GM13977 (cell line): ENCODE measurements at places on chromosomes 11 and 22.
A peak's percentile ranks its signal among the peaks of the same experiment; 100 is the strongest.

DNA sequence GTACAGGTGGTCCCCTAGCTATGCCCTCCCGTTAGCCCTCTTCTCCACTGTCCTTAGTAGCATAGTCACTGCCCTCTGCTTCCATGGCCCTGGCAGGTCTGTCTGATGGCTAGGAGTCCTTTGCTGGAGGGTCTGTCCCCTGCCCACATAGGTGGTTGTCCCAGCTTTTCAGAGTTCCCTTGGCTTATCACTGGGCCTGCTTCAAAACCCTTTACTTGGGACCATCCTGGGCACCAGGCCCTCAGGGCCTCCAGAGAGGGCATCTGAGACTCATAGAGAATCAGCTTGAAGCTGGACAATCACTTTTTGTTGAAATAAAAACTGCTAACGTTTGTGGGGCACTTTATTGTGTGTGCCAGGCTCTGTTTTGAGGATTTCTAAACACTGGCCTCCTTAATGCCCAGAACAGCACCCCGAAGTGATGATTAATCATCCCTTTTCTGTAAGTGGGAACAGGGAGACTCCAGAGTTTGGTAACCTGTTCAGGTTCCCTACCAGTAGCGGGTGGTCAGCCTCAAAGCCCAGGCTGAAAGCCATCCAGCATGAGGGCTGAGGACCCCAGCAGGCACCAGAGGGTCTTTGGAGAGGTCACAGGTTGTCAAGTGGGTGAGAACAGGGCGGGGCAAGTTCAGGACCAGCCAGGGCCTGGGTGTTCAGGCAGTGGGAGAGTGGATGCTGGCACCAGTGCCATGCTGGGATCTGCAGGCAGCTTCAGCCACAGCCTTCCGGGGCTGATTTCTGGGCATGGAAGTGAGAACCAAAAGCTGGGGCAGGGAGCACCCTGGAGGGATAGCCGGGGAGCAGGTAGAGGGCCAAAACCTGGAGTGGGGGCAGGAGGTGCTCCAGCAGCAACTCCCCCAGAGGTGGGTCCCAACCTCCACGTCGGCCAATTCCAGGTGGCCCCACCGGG is 495 bp upstream of the KCNK4 start:
- no peak for DNase-seq

DNA sequence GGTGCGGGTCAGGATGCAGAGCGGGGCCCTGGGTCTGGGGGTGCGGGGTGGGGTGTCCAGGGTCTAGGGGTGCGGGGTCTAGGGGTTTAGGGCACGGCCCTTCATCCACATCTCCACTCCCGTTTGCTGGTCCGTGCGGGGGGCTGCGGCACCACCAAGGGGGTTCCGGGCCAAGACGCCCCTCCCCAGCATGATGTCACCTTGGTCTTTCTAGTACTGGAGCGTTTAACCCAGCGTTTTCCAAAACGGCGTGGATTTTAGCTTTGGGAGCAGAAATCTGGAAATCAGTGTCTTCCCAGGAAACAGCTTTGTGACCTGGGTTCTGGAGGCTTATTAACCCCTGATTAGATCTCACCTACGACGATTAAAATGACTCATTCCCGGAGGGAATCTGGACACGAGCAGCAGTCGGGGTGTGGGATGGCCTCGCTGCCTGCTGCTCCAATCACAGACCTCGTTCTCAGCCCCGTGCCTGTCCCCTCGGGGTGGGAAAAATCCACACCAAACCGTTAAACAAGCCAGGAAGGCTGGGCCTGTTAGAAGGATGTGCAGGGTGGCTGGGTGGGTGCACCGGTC is 759 bp downstream of the AP2A2 start:
- peak; percentile 51 for DNase-seq

DNA sequence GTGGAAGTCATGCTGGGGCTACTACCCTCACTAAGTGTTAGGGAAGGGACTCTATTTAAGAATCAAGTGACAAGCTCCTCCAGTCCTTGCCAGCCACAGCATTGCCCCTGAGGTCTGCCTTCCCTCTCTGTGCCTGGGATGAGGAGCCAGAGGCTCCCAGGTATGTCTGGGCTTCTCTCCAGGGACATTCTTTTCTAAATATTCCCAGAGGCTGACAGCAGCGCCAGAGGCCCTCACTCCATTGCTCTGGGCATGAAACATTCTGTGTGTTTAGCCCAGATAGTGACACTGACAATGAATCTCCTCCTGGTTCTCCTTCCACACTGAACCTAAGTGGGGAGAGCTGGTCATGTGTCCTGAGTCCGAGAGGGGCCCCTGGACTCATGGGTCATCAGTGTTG is 2.2 kb downstream of the OR51E1 start:
- DNase-seq, result no peak

- no peak for DNase-seq
These were observed 9.3 kb upstream of the LRP5 start for GRCh38 chr11:68303083-68303482.

DNA sequence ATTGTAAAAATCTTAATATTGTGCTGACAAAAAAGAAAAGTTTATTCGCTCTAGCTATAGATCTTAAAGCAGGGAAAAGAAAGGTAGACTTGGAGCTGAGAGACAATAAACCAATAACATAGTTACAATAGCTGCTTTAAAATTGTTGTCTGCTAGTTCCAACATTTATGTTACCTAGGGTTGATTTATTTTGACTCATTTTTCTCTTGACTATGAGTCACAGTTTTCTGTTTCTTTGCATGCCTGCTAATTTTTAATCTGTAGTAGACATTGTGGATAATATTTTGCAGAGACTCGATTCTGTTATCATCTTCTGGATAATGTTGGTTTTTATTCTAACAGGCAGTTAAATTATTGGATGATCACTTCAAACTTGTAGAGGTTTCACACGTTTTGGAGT is 83.1 kb upstream of the TRPC6 start:
- DNase-seq, result no peak

GRCh38 chr11:130314750-130315285 is at the start of gene ZBTB44:
Gene ZBTB44 (minus strand): TSS chr11:130314917. CDS start chr11:130261873, 53,044 bp downstream.
- DNase-seq, result peak; percentile 97

GRCh38 chr22:48742191-48742555 is 1085.5 kb downstream of the BRD1 start:
- DNase-seq, result no peak

DNA sequence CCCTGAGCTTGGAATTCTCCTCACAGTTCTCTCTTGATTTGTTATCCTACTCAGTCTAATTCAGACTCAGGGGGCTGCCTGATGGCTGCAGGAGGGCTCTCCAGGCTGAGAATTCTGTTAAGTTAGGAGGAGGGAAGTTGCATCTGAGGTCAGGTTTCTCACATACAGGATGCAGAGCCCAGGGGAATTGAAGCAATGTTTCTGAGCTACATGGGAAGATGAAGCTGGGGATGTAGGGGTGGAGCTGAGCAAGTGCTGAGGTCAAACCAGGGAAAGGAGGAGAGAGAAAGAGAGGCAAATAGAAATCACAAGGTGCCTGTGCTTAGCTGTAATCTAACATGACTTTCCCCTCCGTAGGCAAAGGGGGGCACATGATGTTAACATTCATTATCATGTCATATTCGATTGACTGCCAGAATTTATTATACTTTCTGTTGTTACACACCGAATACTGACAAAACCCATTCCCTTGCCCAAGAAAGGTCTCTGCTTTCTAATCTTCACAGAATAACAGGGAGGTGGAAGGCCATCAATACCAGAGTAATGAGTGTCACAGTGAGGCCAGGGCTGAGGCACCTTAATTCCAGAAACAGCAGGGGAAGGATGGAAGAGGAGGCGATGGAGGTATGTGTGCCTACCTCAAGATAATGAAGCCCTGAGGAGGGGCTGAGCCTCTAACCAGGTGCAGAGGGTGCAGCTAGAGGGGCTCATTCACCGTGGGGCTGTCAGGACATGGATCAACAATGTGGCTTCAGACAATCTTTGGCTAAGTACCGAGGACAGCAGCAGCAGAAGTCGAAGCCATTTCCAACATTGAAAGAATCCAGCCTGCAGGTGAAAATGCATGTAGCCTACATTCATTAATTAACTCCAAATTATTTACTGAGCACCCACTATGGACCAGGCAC is 205.4 kb upstream of the SNX19 start:
- DNase-seq, result no peak

GRCh38 chr11:62930157-62930556 is 9.0 kb upstream of the CHRM1 start:
- DNase-seq, result no peak

- DNase-seq, result no peak
These were observed 11.0 kb upstream of the CWF19L2 start for GRCh38 chr11:107468596-107468995.

- DNase-seq, result no peak
These were observed 52.3 kb downstream of the RASSF10 start for GRCh38 chr11:13061294-13061990.

DNA sequence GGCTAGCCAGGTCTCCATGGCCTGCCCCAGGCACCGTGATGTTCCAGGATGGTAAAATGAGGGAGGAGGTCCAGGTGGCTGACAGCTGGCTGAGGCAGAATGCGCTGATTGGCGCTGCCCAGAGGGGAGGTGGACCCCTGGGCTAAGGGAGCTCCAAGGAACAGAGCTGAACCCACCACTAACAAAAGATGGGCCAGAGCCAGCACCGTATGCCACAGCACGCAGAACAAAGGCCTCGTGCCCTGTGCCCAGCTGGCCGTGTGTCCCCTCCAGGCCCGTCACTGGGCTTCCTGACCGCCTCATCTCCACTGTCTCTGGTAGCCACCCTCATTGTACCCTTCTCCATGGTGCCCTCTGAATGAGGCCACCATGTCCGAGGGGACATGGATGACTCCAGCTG is 19.6 kb upstream of the PRODH start:
- no peak for DNase-seq

- no peak for DNase-seq
These were observed 24.4 kb upstream of the POLD3 start for GRCh38 chr11:74568028-74568427.

DNA sequence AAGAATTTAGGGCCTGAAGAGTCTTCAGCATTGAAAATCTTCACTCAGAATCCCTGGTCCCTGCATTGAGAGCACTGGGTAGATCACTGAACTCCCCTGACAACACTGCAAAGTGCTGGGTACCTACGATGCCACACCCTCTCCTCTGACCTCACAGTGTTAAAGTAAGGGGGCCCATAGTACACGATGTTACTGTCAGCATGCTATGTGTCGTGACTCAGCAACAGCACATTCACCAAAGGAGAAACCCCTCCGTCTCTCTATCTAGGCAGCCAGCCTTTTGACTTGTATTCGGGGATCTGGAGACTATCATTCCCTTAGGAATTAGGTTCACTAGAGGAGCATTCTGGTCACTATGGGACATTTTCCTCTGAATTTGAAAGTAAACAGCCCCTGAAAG is 67.4 kb upstream of the PITPNB start:
- DNase-seq, result no peak

GRCh38 chr11:75403037-75403436 is 3.7 kb downstream of the RPS3 start:
- no peak for DNase-seq

DNA sequence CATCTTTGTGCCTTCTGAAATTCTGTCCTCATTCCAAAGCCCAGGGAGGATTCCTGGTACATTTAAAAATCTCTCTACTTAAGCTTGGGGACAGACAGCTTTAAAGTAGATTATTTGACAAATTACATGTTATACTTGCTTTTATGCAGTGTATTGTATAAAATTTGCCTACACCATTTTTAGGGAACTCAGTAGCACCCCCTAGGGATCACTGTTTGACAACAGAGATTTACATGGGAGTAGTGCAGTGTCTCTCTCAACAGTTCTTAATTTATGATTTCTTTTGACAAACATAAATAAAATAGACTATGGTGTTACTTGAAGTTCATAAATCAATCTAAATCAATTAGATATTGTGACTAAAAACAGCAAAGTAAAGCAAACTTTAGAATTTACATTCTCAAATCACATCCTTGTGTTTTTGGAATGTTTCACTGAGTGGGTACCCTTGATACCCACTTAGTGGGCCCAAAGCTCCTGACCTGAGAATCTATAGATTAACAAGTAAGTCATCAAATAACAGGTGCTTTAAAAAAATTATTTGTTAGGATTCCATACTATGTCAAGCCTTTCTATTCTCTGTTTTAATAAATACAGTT is 428.8 kb downstream of the DYNC2H1 start:
- peak; percentile 6 for DNase-seq

DNA sequence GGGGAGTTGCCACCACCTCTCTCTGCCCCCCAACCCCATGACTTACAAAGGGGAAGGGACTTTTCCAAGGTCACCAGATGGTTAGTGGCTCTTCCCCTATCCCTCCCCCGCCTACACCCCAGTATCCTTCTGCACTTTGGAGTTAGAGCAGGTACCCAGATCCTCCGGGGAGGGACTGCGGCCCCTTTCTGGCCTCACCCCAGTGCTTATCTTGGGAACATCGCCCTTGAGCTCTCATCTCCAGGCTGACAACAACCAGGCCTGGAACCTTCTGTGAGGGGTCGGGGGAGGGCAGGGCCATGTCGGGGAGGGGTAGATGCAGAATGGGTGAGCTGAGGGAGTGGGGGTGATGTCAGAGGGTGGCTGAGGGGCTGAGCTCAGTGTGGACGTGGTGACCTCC is 7.5 kb upstream of the NAALADL1 start:
- no peak for DNase-seq

DNA sequence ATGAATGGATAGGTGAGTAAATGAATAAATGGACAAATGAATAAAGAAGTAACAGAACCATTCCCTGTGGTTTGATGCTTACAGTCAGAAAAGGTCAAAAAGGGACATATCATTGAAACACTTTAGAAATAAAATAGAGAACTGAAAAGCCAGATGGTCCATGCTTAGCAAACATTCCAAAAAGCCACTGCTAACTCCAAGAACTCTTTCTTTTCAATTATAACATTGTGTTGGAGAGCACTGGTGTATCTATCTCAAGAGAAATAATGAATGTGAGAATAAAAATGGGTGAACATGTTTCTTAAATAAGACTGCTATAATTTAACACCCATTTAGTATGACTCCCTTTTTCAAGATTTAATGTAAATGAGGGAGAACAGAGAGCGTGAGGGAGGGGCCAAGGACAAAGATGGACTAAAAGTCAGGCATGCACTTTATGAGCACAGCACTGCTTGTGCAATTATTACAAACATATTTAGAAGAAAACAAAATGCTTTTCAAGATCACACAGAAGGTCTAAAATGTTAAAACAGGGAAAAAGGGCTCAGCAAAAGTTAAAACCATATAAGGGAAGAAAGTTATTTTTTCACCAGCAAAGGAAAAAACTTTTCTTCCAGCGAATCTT is 224.3 kb upstream of the PITPNB start:
- no peak for DNase-seq

GRCh38 chr11:74311352-74311926 is at the start of gene P4HA3:
Gene P4HA3 (minus strand): TSS chr11:74311640. CDS start chr11:74311611, 29 bp downstream.
- DNase-seq, result peak; percentile 73

GRCh38 chr11:82174610-82175009 is 559.1 kb downstream of the FAM181B start:
- DNase-seq, result no peak

DNA sequence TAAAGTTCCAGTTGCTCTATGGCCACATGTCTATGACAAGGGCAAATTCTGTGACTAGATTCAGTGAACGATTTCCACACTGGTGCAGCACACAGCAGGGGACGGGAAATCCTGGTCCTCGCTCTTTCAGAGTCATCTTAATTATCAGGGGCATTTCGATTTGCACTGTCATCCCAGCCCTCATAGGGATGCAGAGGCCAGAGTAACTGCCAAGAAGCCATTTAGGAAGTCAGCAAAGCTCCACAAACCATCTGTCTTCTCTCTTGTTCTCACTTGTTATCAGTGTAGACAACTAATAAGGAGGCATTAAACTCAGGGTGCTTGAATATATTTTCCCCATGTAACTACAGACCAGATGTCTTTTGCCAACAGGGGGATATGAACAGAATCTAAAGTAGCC is 151.7 kb downstream of the STK33 start:
- DNase-seq, result no peak
